HTR-8/SVneo (cell line): ENCODE measurements at places on chromosomes 1 and 21.
A peak's percentile ranks its signal among the peaks of the same experiment; 100 is the strongest.

DNA sequence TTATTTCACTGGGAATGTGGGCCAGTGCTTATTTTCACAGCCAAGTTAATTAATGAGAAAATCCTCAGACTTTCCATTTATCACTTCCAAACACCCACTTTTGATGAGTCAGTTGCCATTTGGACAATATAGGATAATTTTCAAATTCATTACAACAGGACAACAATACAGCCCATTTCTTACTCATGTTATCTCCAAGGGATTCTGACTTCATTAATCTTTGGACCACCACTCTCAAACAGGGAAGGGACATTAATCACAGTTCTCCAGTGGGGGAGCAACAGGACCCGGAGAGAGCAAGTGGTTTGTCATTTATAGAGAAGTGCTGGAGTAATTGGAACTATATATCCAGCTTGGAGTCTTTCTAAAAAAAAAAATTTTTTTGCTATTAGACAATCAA, 38.7 kb downstream of the JUN start:
- no peak for DNase-seq

- DNase-seq, result no peak
Observed at GRCh38 chr21:31929548-31929947, 56.7 kb downstream of the HUNK start.

DNA sequence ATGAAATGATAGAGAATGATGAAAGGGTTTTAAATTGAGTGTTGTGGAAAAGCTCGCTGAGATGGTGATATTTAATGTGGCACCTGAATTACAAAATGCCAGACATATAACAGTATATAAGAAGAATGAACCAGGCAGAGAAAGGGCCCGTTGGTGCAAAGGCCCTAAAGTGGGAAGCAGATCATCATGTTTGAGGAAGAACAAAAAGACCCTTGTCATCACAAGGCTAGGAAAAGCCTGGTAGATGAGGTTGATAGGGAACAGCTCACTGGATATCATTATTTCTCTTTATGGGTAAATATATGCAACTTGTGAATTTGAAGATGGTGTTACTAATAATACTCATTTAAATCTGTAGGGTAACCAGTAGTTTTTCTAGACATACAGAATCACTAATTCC, 11.0 kb downstream of the RAP1A start:
- no peak for DNase-seq

DNA sequence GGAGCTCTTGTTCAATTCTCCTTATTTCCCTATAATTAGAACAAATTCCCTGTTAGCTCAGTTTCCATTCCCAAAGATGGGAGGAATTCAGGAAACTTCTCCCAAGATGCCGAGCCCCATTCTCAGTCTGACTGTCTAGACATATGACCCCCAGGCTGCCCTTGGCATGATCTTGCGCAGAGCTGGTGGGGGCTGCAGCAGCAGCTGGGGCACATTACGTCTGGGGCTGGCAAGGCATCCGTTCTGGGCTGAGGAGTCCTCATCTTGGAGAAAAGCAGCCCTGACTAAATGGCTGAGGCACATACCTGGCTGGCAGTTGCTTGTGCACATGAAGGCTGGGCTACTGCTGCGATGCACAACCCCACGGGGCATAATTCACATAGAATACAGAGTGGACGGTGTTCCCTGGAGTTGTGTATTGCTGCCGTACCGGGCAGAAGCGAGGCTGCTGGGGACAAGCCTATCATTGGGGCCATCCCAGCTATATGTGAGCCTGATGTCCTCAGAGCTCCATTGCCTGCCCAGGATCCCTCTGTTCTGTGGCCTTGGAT, 36.4 kb upstream of the TRABD2B start:
- DNase-seq, result no peak

GRCh38 chr1:111873460-111874030, 115.9 kb downstream of the KCND3 start:
- DNase-seq, result no peak

GRCh38 chr1:100517515-100517914, 20.4 kb upstream of the GPR88 start:
- no peak for DNase-seq

- no peak for DNase-seq
Observed at GRCh38 chr1:41720861-41721410, 197.8 kb downstream of the HIVEP3 start.

DNA sequence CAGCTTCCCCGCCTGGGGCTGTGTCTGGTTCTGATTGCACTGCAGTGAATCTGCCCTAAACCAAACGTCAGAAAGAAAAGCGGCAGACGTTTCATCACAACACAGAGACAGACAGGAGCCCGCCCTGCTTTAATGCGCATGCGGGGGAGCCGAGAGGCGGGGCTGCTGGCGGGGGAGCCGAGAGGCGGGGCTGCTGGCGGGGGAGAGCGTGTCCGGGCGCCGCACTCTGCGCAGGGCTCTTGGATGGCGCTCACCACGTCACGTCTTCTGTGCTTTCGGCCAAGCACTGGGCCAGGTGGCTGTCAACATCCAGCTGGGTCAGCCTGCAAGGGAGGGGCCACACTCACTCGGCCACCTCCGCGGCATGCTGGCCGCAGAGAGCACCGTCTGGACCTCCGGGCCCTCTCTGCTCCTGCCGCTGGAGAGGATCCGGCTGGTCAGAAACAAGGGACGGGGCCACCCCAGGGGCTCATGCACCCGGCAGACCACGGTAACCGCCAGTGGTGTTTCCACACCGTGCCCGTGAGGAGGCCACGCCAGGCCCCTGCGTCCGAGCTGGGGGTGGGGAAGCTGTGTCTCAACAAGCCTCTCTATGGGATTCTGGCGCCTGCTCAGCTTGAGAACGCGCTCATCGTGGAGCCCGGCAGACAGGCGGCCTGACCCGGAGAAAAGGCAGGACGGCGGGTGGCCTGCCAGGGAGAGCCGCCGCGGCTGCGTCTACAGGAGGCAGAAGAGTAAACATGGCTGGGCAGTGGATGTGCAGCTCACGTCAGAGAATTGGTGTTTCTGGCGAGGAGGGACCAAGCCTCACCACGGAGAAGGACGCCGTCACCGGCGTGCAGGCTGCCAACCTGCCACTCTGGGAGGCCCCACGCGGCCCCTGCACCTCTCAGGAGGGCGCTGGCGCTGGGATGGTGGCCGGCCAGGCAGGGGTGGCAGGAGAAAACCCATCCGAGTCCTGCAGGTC, 4.8 kb downstream of the FAAP20 start:
- DNase-seq, result peak; percentile 63

GRCh38 chr1:205071801-205072200, 12.5 kb downstream of the TMEM81 start:
- no peak for DNase-seq

GRCh38 chr1:68495968-68496679, 758 bp downstream of the DEPDC1 start:
- no peak for DNase-seq

DNA sequence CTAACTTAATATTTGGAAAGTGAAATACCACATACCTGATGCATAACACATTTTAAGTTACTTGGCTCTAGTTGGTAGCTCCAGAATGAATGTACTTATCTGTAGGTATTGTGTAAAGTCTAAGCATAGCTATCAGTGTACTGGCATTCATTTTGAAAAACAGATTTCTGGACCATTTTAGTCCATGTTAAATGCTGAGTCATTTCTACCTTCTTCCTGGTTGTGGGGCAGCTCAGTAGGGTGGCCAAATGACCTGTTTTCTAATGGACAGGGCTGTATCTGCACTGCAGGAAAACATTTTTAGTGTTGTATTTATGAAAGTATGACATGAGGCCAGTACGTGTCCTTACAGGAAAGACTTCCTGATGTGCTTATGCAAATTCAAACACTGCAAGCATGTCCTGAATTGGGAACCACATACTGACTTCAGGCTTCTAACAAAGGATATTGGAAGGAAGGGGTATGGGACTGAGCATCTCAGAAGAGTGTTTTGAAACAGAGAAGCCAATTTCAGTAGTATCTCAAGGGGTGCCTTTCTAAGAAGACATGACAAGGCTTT, 300.3 kb upstream of the B3GALT2 start:
- no peak for DNase-seq

GRCh38 chr1:151199873-151200581, 1.7 kb downstream of the PIP5K1A start:
- DNase-seq, result peak; percentile 54

DNA sequence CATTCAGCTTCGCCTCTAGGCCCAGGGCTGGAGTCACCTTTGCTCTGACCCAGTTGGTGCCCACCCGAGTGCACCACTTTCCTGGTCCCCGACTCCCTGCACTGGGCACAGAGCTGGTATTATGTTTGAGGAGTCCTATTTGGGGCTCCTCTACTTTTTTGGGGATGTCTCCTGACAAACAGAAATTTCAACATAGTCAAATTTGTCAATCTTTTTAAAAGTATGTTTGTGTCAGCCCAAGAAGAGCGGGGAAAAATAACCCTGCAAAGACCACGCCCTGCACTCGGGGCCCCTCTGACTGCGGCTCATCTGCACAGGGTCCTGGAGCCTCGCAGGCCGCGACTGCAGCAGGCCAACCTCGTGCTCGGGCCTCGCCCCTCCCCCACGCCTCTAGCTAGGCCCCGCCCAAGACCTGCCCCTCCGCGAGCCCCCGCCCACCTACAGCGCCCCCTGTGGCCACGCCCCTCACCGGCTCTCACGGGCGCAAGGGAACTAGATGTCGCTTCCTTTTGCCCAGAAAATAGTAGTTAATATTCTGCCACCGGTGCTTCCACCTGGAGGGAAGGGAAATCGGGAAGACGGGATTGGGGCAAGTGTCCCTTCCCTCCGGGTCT, 11.4 kb downstream of the FAM229A start:
- DNase-seq, result no peak

DNA sequence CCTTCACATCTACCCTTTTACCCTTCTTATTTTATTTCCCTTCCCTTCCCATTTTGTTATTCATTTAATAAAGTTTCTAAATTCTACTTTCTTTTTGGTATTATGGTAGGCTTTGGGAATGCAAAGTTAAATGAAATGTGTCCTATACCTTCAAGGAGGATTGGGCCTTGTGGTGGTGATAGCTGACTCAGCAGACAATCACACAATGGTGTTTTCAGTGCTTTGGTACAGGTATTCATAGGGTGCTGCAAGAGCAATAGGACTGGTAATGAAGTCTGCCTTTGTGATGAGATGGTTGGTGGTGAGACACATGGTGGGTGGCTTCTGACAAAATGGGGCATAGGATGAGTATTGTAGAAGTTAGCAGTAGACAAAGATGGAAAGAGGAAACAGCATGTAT, 21.9 kb upstream of the SPAG17 start:
- no peak for DNase-seq

GRCh38 chr1:180945551-180945950, 32.9 kb downstream of the KIAA1614 start:
- no peak for DNase-seq

GRCh38 chr1:20076223-20076622, 6.2 kb downstream of the PLA2G5 start:
- no peak for DNase-seq

GRCh38 chr1:63721531-63722189, 52.2 kb upstream of the ROR1 start:
- no peak for DNase-seq

DNA sequence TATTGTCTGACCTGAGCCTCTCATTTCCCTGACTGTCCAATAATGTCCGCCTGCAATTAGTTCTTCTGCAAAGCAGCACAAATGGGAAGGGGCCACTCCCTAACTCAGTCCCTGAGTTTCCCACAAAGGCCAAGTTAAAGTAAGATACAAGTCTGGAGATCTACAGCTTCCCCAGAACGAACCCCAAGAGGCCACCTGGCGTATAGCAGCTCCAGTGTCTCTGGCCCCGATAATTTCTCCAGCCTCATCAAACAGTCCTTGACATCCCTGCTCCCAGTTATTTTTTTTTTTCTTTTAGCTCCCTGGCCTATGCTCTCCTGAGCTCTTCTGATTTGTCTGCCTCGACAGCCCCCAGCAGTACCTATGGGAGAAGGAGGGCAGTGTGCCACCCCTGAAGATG, 8.1 kb upstream of the ACKR1 start:
- no peak for DNase-seq

- no peak for DNase-seq
Observed at GRCh38 chr1:78088486-78088885, 42.7 kb downstream of the GIPC2 start.

GRCh38 chr1:2148691-2149090, 45.9 kb downstream of the FAAP20 start:
- no peak for DNase-seq

DNA sequence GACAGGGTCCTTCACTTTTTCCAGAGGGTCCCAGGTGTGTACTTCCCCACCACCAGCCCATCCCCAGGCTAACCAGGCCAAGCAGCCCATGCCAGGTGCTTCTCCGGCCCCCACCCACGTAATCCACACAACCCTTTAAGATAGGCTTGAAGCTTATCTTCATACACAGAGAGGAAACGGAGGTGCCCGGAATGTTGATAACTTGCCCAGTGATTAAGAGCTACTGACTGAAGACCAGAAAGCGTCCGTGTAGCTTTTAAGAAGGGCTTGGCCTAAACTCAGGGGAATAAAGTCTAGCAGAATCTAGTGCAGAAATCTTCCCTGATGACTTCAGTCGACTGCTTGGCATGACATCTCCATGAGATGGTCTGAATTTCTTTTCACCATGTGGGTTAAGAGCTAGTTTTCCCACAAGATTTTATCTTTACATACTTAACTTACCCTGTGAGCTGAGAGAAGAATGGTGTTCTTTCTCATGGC, 138.7 kb downstream of the GALNT2 start:
- no peak for DNase-seq

DNA sequence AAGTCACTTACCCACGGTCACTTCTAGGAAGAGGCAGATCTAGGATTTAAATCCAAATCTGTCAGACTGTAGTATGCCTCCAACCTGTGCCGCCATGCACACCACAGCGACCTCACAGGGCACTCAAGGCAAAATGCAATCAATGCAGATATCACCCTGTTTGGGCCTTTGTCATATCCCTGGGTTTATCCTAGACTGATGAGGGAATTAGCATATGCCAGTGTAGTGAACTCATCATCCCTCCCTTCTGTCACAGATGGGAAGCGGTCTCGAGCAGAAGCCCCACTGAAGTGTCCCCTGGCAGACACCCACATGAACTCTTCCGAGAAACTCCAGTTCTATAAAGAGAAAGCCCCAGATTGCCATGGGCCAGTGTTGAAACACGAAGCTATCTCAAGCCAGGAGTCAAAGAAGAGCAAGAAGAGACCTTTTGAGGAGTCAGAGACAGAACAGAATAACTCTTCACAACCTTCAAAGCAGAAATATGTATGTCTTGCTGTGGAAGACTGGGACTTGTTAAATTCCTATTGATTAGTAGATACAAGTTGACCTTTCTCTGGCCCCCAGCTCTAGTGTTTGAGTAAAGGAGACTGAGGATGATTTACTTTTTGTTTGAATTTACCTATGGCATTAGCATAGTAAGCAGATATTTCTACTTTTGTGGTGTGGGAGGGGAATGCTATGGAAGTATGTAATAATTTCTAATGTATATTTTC, 21.4 kb downstream of the LRRC42 start:
- DNase-seq, result no peak

DNA sequence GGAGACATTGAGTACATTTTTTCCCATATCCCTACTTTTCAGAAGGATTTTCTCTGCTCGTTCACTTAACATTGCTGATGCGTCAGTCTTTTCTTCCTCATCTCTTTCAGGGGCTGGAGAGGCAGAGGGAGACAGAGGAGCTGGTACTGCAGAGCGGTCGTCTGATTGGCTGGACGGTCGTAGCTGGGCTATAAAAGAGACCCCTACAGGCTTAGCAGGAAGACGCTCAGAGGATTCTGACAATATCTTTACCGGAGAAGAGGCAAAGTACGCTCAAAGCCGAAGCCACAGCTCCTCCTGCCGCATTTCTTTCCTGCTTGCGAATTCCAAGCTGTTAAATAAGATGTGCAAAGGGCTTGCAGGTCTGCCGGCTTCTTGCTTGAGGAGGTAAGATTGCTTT, at the start of gene RGS4:
RGS4 (plus strand) TSS at position 220 of the 400 bp plus-strand sequence; CDS start at position 344, 124 bp downstream.
- peak; percentile 57 for DNase-seq
